ENCODE measurements at places on chromosomes 3 and 15.

GRCh38 chr15:35748105-35748504, 202.1 kb upstream of the DPH6 start:
- DNase-seq, result no peak

GRCh38 chr15:88484682-88485331, 17.3 kb downstream of the MRPS11 start:
- no peak for DNase-seq

DNA sequence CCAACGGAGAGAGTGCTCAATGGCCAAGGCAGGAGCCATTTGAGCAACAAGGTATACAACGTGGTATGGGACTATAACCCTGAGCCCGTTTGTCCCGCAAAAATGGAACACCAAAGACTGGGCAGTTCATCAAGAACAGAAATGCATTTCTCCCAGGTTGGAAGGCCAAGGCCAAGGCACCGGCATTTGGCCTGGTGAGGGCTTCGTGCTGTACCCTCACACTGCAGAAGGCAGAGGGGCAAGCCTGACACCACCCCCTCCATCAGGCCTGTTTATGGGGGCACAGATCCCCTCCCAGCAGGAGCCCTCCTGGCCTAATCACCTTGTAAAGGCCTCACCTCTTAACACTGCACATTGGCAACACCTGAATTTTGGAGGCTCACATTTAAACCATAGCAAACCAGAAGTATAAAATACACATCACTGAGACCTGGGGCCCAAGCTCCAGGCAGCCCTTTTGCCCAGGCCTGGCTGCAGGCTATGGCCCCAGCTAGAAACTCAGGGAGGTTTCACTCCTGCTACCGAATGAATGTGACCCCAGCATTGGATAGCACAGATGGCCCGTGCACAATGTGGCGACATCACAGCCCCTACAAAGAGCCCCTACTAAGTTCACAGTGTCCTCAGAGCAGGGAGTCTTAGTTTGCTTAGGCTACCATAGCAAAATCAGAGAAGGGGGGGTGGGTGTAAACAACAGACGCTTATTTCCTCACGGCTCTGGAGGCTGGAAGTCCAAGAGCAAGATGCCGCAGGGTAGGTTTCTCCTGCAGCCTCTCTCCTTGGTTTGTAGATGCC, 47.1 kb downstream of the KLF15 start:
- no peak for DNase-seq

DNA sequence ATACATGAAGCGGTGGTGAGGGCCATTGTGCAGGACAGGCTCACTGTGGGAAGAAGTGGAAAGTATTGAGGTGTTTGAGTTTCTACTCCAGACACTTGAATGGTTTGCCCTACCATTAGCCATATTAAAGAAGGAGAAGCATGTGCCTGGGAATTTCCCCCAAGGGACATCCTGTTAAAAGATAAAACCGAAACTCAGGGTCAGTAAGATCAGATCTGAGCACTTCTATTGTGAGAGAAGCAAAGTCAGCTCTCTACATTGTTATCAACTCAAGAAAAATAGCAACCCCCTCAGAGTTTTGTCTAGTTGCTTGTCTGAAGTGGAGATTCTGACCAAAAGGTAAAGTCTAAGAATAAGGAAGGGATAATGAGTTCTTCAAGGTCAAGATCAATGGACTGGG, 269.8 kb downstream of the CHST2 start:
- DNase-seq, result no peak

DNA sequence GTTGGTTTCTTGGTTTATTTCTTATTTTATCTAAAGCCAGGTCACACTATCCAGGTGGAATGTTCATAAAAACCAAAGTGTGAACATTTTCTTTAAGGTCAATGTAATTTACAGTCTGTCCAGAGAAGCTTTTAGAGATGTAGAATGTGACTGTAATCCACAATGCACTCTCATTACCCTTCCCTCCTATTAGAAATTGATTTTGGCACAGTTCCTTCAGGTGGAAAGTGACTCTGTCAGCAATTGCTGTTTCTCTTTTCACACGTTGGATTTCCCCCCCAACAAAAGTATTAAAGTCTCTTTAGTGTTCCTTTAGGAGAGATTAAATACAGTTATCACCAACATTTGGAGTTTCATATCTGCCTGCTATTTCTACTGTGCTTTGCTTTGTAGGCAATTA, 31.6 kb upstream of the COPB2 start:
- DNase-seq, result no peak

- DNase-seq, result peak; percentile 51
Measured at GRCh38 chr3:149657321-149657925, 402 bp downstream of the WWTR1 start.

- DNase-seq, result no peak
Measured at GRCh38 chr3:32335365-32336112, 56.1 kb upstream of the CMTM7 start.

- no peak for DNase-seq
Measured at GRCh38 chr15:89999676-90000185, 1.4 kb upstream of the ZNF710 start.

DNA sequence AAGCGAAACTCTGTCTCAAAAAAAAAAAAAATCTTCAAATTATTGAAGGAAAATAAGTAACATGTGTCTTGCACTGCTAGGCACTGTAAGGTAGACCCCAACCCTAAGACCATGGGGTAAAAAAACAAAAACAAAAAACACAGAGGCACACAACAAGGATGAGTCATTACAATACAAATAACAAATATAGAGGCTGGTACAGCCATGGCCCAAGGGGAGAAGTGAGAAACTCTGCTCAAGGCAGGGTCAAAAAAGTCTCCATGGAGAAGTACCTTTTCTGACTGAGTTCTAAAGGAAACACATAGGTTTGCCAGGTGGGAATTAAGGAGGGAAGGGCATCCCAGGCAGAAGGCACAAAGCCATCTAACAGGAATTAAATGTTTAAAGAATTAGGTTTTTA, 54.5 kb downstream of the TOP2B start:
- DNase-seq, result no peak

DNA sequence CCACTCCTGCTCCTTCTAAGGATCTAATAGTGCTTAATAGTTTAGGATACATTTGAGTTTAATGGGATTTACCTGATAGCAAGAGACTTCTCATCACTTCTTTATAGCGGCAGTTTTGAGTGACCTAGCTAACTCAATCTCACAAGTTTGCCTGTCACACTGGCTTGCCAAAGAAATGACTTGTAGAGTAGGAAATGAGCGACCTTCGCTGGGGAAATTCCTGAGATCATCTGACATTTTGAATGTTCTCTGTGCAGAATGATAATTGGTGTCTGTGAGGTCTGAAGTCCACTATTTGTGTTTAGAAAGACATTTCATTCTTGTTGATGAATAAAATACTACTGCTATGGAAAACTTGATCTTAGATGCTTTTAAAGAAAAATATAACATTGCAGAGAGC, 30.3 kb downstream of the SUCLG2 start:
- no peak for DNase-seq

GRCh38 chr3:136390574-136390973, 140.4 kb downstream of the PCCB start:
- DNase-seq, result no peak

DNA sequence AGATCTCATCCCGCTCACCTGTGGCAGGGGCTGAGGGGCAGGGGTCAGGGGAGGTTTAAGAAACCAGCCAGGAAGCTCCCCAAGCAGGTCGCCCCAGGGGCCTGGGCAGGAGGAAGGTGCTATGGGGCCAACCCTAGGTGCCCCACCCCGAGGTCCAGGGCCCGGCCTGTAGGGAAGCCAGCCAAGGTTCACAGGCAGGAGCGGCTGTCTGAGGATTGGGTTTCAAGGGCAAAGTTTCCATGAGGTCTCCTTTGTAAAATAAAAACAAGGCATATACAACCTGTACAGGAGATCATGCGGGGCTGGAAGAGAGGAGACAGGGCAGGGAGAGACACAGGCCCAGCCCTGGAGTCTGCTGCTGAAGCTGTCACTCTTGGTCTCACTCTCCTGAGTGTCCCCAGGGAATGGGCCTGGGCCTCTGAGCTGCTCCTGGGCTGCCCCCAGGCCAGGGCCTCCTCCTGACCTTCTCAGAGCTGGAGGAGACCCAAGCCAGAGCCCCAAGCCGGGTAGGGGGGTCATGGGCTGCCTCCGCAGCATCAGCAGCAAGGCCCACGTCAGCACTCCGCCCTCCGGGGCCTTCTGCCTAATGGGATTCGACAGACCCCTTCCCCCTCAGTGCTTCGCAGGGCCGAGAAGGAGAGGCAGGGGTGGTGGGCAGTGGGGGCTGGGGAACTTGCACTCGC, 5.5 kb downstream of the CPLX3 start:
- DNase-seq, result no peak

DNA sequence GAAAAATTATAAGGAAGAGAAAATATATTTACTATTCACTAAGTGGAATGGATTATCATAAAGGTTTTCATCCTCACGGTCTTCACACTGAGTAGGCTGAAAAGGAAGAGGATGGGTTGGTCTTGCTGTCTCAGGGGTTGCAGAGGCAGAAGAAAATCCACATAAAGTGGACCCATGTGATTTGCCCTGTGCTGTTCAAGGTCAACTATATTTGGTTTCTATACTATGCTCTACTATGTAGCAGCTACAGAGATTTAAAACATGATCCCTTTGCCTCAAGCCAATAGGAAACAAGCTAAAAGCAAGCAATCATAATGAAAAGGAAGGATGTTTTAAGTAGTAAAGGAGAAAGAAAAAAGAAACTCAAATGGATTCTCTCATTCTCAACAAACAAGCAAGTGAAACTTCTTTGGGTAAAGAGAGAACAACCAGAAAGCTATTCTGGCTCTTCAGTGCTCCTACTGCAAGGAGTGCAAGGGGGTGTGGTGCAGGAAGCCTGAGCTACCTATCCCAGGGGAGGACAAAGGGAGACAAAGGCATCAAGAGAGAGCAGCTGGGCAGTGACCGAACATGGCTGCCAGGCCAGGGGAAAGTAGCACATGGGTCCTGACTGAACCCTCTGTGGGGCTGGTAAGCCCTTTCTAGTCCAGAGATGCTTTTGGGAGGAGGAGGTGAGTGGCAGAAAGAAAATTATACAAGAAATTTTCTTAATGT, 35.9 kb downstream of the SFMBT1 start:
- DNase-seq, result no peak

GRCh38 chr3:57983734-57984518, 24.3 kb upstream of the FLNB start:
- DNase-seq, result peak; percentile 75

- no peak for DNase-seq
Measured at GRCh38 chr3:47414666-47415587, 34.1 kb downstream of the PTPN23 start.

DNA sequence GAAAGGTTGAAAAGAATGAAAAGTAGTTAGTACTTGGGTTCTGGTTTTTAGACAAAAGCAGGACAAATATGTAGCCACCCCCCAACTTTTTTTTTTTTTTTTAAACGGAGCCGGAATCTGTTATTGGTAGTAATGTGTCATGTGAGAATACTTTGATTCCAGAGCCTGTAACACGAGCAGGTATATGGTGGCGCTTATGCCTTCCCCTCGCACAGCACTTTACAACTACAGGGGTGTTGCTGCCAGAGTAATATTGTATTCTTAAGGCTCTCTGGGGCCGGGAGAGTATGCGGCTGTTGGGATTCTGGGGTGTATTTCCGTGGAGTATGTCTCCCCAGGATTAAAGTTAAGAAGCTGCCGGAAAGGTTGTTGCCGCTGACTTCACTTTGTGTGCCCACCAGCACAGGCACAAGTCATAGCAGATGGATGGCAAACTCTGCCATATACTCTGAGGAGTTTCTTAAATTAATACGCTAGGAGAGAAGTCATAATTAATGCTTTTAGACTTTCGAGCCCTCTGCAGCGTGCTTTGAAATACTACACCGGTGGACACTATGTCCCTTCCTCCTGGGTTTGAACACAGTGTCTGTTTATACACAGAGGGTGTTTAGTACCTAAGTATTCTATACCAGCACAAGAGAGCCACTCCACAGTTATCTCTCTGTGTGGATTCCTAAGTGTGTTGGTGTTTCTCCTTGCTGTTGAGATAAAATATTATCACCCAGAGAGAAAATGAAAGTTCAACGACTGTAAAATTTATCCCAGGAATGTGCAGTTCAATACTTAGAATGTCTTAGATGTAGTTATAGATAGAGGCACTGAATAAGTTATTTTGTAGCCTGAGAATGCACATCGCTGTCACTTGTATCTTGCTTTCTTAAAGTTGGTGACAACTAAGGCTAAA, 1.4 kb downstream of the MBNL1 start:
- DNase-seq, result no peak

DNA sequence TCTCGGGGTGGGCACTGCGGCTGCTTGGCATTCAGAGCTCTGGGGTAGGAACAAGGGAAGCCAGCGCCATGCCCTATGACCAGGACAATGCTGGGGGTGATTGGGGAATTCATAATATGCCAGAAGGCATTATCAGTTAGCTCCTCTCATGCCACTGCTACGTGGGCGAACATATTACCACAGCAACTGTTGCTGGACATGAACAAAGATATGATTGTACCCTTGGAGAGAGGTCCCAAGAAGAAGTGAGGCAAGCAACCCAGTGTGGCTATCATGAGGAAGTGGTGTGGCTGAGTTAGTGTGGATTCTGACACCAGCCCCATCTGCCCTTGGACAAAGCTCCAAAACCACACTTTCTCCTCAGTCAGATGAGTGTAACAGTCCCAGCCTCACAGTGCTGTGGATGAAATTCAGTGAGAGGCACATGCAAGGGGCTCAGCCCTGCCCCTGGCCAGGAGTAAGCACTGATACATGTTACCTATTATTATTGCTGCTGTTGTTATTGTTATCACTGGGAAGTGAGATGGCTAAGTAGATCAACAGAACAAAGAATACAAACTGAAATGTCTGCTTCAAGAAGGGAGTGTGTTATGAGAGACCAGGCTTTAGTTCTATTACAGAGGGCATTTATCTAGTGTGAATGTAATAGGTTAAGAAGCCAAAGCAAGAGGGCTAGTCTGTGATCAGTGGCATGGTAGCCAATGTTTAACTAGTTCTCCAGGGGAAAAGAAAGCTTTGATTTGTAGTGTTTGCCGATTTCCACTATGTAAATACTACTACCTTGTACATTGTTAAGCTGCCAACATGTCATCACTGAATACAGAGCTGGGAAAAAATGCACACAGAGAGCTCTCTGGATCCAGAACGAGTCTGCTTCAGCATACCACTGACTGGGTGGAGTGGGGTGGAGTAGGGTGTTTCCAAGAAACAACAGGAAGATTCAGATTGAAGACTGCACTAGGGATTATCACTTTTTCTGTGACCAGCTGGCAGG, 222.3 kb upstream of the EIF1B start:
- DNase-seq, result no peak

GRCh38 chr3:193530231-193531165, 24.2 kb downstream of the ATP13A4 start:
- no peak for DNase-seq

Measured in activated T-cell treated with anti-CD3 and anti-CD28 coated beads, Interleukin-2, amount 50 U/mL, for 72 hours (primary cell).